ENCODE measurements at places on chromosomes 1 and 21. TPM values are rescaled to one million over a fixed set of nuclear protein-coding genes. Genes with fewer than 3 reads are reported as not detected.

DNA sequence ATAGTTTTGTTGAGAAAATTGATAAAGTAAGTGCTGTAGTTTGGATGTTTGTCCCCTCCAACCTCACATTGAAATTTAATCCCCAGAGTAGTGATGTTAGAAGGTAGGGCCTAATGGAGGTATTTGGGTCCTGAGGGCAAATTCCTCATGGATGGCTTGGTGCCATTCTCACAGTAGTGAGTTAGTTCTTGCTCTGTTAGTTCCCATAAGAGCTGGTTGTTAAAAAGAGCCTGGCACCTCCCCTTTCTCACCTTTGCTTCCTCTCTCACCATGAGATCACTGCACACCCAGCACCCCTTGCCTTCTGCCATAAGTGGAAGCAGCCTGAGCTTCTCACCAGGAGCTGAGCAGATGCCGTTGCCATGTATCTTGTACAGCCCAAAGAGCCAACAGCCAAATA, 354.8 kb upstream of the NFIA start:
- peak; percentile 95 for DNase-seq

GRCh38 chr1:81760477-81761097, 40.1 kb upstream of the ADGRL2 start:
- DNase-seq = peak; percentile 48

GRCh38 chr1:25831569-25832196, 11.9 kb downstream of the MTFR1L start:
- DNase-seq = no peak

DNA sequence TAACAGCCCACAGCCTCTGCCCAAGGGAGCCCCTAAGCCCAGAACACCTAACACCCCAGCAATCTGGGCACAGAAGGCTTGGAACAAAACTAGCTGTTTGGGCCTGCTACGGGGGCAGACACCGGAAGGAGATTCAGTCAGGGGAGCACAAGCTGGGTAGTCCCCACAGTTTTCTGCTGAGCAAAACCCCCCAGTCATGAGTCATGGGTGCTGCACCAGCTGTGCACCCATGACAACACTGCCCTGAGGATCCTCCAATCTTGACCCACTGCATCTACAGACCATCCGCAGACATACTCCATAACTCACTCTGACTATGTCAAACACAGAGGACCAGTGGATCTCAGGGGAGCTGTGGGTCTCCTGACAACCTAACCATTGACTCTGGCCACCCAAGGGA, 105.1 kb downstream of the LRIG2 start:
- no peak for DNase-seq

- no peak for DNase-seq
Observed at GRCh38 chr1:233182587-233182986, 112.9 kb downstream of the PCNX2 start.

GRCh38 chr21:43354666-43355065, 72.3 kb downstream of the SIK1 start:
- no peak for DNase-seq

DNA sequence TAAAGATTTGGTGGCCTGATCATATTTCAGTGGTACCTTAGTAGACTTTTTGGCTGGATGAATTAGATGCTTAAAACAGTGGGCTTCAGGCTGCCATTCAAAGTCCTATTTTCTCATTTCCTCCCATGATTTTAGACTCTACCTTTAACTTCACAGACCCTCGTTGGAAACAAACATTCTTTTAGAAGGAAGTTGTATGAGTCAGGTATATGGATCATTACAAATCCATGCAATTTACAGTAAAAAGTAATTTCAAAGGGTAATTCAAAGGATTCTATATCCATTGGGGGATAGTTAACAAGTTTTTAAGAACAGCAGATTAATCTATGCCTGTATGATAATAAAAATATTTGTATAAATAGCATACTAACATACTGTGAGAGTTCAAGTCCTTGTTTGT, 216.9 kb upstream of the RRP15 start:
- no peak for DNase-seq

DNA sequence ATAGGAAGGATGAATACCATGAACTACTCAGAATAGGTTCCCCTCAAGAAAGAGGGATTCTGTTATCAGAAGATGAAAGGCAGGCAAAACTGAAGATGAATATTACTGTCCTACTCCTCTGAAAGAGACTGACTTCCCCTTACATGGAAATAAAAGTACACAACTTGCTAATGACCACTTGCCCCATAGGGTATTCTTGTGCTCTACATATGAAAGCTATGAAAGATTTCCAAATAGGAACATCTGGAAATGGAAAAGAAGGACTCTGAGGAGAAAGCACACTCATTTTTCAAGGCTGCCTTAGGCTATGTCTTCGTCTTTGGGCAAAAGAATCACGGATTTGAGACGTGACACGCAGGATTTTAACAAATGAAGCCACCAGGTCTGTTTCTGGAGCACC, 170.1 kb upstream of the DAB1 start:
- DNase-seq = no peak

GRCh38 chr1:159100589-159100988, 24.0 kb upstream of the AIM2 start:
- no peak for DNase-seq

DNA sequence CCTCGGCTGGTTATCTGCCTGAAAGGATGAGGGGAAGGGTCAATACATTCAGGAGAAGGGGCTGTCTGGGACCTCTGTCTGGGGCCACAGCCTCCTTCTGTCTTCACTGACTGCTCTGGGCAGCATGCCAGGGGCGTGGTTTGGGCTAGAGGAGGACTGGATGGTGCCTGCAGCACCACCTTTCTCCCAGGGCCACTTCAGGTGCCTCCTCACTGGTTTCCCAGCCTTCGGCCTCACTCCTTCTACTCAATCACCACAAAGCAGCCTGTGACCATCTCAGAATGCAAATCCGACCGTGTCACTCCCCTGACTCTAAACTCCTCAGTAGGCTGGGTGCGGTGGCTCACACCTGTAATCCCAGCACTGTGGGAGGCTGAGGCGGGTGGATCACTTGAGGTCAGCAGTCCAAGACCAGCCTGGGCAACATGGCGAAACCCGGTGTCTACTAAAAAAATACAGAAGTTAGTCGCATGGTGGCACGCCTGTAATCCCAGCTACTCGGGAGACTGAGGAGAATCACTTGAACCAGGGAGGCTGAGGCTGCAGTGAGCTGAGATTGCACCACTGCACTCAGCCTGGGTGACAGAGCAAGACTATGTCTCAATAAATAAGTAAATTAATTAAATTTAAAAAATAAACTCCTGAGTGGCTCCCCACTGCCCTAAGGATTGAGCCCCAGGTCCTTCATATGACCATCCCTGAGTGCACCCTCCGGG, 50.1 kb upstream of the ECE1 start:
- no peak for DNase-seq

DNA sequence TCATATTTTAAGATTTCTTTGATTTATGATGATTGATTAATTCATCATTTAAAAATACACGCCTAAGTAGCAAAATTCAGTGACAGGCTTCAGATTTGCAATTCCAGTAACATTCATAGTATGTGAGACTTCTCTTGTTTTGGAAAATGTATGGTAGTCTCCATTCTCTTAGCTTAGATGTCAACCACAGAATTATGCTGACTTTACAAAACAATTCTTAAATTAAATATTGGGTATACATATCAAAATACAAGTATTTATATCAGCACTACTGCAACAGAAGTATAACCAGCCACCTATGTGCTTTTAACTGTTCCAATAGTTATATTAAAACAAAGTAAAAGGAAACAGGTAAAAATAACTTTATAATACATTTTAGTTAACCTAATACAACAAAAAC, 1328.6 kb upstream of the ADGRL2 start:
- DNase-seq = no peak

DNA sequence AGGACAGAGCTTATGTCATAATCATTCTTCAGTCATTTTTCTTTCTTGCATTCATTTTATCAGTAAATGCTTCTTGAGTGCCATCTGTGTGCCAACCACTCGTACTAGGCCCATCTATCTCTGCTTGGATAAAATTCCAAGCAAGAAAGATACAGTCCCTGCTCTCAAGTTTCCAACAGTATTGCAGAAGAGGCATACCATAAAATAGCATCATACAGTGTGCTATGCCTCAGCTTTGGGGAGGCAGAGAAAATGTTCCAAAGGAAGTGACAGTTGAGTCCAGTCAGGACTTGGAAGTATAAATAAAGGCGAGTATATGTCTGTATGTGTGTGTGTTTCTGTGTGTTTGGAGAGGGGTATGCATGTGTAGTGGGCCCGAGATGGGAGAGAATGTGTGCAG, 113.4 kb upstream of the HOOK1 start:
- no peak for DNase-seq

DNA sequence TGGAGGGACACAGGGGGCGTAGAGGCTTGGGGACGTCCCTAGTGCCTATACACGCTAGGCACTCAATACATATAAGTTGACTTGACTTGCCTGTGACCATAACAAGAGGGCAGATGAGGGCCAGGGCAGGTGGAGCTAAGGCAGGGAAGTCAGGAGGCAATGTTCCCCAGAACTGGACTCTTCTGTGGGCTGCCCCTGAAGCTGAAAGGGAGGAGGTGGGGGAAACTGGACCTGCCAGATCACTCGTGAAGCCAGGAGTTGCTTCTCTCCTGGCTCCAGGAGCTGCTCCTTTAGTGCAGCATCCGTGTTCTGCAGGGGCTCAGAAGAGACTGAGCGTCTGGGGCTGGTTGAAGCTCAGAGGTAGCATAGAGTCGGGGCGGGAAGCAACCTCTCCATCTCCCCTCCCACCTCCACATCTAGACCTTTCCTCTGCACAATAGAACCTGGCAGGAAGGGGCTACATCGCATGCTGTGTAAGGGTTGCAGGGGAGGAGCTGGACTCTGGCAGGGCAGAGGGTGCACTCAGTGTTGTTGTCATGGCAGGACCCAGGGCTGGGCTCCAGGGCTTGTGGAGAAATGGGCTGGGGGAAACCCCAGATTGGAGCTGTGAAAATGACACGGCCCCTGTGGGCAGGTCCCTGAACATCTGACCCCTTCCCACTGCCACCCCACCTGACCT, 2.9 kb upstream of the SEMA4A start:
- DNase-seq = no peak

DNA sequence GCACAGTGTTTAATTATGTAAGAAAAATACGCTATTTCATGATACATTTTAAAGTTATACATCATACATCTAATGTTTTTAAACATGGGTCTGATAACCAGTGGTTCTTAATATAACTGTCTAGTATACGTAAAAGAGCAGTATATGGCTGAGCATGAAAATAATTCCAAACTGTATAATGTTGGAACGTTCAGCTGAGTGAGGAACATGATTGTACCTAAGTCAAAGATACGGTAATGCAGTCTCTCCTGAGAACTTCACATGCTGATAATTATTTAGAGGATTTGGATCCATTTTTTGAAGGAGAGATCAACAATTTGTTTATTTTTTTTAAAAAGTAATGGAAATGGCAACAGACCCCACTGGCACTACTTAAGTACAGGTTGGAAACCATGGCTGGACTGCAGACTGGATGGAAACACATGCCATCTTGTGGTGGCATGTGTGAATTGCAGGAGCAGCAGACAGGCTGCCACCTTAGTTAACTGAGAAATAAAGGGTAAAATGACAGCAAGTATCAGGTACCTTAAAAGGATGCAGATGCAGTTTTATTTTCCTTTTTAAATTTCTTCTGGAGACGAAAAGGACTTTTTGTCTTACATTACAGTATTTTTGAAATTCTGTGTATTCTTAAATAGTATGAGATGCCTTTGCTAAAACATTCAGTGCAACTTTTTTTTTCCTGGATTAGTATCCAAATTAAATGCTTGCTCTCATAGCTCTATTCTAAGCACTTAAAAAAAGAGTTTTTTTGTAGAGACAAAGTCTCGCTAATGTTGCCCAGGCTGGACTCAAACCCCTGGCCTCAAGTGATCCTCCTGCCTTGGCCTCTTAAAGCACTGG, 73.8 kb downstream of the MTR start:
- peak; percentile 76 for DNase-seq

GRCh38 chr1:214349781-214350180, 68.8 kb downstream of the SMYD2 start:
- no peak for DNase-seq

- no peak for DNase-seq
Observed at GRCh38 chr1:93707956-93708355, 26.3 kb upstream of the BCAR3 start.

- no peak for DNase-seq
Observed at GRCh38 chr1:55203064-55203463, 12.1 kb downstream of the USP24 start.

DNA sequence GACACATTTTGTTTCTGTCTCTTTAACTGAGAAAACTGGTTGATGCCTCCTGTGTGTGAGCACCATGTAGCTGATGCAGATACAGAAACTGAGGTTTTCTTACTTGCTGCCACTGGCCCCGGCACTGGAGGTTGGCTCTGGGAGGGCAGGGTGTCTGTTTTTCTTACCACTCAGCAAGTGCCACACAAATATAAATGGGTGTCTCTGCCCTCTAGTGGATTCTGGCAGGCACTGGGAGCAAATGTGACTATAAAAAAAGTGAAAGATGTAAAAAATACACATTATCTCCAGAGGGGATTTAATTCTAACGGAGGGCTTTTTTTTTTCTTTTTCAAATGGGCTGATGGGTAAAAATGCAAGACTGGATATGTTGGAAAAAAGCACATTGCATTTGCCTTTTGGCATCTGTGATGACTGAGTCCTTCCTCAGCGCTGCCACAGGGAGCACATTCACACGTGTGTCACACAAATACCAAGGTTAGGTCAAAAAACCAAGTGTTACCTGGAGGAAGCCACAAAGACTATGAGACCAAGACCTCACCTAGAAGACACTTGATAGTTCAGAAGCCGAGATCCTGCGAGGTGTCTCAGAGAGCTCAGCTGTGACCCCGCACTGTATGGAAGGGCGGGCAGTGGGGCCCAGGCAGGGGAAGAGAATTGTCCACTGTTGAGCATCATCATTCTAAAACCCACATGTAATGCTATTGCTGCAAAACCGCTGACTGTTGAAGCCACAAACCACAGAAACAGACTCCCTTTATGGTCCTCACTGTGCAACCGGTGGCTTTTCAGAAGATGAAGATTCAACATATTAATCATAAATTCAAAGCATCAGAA, 18.9 kb downstream of the PGBD2 start:
- DNase-seq = peak; percentile 58

GRCh38 chr1:107748531-107748930, 216.4 kb downstream of the VAV3 start:
- peak; percentile 69 for DNase-seq

- DNase-seq = no peak
Observed at GRCh38 chr21:45857761-45858160, 123.8 kb upstream of the COL6A1 start.

The AXDND1 gene
- total RNA-seq = not detected

The HMCN1 gene
- total RNA-seq = 0.17 TPM

The DUSP12 gene
- total RNA-seq = 37.9 TPM

The CFHR5 gene
- not detected for total RNA-seq

The SLFNL1 gene
- total RNA-seq = 0.65 TPM

The OR2T11 gene
- total RNA-seq = not detected
